ENCODE measurements at places on chromosomes 6 and 20.

DNA sequence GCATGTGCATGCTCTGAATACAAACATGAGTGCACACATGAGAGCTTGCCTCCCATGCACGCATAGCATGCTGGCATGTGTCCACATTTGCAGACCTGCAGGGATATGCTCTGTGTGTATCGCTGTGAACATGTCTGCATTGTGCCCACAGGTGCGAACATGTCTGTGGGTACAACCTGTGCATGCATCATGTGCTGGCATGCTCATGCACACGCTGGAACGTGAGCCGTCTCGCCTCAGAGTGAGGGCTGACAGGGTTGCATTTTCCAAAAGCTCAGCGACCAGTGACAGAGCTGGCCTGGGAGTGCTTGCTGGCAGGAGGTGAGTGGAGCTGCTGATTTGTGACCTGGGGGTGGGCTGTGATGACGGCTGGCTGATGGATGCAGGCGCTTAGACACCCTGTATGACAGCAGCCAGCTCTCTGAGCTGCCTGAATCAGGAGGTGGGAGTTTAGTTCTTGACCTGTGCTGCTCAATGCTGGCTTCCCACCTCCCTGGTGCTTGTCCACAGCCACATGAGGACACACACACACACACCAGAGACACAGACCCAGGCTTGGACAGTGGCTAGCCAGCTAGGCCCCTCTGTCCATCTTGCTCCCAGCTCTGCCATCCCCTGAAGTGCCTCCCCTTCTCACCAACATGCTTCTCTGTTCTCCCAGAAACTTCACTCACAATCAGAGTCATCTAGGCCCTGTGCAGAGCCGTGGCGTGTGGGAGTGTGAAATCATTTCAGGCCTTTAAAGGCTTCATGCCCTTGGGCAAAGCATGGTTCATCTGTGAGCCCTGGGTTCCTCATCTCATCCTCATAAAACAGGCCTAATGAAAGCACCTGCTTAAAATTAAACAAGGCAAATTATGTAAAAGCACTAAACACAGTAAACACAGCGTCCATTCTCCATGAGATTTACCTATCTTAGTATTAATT is 51.4 kb downstream of the CD40 start:
- no peak for DNase-seq

GRCh38 chr6:21489826-21490225 is 103.7 kb upstream of the SOX4 start:
- no peak for DNase-seq

GRCh38 chr20:22836211-22836610 is 198.9 kb upstream of the SSTR4 start:
- no peak for DNase-seq

GRCh38 chr6:16124198-16125180 is 4.4 kb upstream of the MYLIP start:
- DNase-seq, result no peak

GRCh38 chr20:59378966-59379365 is 78.6 kb downstream of the EDN3 start:
- DNase-seq, result no peak

GRCh38 chr6:125188037-125188436 is 34.5 kb downstream of the TPD52L1 start:
- peak; percentile 69 for DNase-seq

DNA sequence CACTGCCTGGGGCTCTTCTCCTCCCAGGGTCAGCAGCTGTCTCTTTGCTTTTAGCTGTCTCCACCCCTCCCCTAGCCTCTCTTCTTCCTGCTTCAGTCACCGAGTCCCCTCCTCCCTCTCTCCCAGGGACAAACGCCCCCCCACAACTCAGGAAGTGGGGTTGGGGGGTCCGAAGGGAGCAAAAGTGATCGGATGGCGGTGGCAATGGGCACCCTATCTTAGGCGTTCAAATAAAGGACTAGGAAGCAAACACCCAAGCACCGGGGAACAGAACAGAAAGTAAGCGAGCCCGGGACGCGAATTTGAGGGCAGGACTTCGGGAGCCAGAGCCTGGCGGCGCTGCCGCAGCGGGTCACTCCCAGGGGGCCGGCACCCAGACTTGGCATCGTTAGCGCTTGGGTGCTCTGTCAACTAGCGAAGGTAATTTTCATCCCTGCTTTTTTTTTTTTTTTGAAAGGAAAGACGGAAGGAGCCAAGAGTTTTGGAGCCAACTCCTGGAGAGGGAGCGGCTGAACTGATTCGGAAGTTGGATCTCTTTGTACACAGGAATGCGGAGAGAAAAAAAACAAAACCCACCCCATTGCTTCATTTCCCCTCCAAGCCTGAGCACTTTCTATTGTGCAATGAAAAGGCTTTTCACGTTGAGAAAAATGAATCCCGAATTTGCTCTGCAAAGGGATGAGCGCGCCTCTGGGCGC is 815 bp upstream of the ITPR3 start:
- DNase-seq, result peak; percentile 46

- no peak for DNase-seq
These were observed 108.4 kb downstream of the RTN4IP1 start for GRCh38 chr6:106520711-106521401.

- DNase-seq, result peak; percentile 47
These were observed 108.4 kb upstream of the SIM1 start for GRCh38 chr6:100573166-100573565.

DNA sequence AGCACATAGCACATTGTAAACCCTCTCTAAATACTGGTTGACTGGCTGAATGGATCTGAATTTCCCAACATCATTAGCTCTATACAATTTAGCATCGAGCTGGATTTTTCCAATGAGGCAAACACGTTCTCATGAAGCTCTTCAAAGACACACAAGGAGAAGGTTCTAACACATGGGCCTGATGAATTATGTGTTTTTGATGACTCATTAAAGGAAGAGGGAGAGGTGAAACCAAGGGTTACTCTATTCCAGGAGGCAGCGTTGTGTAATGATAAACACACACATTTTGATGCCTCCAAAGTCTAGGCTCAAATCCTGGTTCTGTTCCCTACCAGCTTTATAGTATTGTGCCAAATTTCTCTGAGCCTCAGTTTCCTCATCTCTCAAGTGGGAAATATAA is 84.3 kb downstream of the PFDN4 start:
- DNase-seq, result peak; percentile 12

DNA sequence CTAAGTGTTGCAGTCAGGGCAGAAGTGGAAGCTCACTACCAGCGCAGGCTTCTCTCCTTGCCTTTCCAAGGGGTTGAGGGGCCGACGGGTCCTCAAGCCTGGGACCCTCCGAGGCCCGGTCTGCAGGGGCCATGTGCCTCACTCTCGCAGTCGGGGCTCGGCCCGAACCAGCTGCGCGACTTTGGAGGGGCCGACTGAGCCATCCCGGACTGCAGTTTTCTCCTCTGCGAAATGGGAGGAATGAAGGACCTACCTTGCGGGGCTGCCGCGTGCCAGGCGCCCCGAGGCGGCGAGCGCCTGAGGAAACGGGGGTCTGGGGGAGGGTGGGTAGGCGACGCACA is 5.6 kb downstream of the LZTS3 start:
- no peak for DNase-seq
